Hippocampal formation (tissue), 2 donors: ENCODE measurements at places on chromosomes 2 and 18.

- DNase-seq: peak; percentile 20
Measured at GRCh38 chr2:30358842-30359241, 88.2 kb upstream of the LCLAT1 start.

DNA sequence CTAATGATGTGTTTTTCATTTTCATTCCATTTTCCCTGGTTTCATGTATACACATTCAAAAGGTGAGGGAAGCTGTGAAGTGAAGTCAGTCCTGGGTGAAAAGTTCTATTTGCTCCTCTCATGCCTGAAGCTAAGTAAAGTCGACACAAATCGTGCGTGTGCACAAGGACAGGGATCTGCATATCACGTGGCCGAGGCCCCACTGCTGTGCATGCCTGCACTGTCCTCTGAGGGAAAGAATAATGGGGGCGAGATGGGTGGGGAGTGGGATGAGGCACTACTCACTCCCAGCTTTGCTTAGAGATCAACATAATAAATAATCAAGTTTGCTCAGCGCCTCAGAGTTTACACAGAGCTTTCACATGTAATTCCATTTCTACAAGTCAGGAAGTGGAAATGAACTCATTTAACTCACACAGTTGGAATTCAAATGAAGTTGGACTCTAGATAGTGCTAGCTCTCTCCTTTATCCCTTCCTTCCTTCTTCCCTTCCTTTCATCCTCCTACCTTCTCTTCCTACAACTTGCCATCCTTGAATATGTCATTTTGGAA is 5.1 kb upstream of the PTPRM start:
- DNase-seq: no peak

DNA sequence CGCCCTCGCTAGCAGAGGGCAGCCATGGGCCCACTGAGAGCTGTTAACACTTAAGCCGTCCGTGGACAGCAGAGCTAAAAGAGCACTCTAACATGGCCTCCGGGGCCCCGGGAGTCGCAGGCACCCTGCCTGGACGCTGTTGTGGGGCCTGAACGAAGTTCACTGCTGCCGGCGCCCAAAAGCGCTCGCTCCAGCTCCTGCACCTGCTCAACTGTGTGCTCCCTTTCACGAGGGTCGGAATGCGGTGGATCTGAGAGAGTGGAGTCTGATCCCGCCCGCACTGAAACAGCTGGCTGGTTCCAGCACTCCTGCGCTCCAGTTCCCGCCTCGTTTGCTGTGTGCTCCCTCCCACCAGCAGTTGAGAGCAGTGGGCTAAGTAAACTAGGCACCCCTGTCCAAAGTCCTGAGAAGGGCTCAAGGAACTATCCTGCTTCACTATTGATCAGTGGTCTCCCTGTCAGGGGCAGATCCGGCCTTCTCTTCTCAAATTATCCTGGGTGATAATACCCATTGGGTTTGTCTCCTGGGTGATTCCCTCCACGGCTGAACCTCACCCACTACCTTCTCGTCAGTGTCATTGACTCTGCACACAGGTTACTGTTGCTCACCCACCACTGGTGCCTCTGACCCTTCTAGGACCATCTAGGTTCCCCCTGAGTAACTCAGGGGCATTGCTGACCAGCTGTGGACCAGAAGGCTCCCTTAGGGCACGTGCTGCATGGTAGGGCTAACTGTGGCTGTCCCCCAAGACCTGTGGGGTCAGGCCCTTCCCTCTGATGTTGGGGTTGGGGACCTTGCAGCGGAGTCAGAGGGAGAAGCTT is 23.5 kb downstream of the B3GNT7 start:
- DNase-seq: no peak

GRCh38 chr2:841036-841435 is 109.6 kb upstream of the SNTG2 start:
- DNase-seq: no peak

GRCh38 chr2:202158796-202159195 is 79.6 kb downstream of the SUMO1 start:
- no peak for DNase-seq

GRCh38 chr2:20015482-20016083 is 3.1 kb upstream of the MATN3 start:
- no peak for DNase-seq

GRCh38 chr2:11742702-11743357 is 3.6 kb upstream of the LPIN1 start:
- no peak for DNase-seq

DNA sequence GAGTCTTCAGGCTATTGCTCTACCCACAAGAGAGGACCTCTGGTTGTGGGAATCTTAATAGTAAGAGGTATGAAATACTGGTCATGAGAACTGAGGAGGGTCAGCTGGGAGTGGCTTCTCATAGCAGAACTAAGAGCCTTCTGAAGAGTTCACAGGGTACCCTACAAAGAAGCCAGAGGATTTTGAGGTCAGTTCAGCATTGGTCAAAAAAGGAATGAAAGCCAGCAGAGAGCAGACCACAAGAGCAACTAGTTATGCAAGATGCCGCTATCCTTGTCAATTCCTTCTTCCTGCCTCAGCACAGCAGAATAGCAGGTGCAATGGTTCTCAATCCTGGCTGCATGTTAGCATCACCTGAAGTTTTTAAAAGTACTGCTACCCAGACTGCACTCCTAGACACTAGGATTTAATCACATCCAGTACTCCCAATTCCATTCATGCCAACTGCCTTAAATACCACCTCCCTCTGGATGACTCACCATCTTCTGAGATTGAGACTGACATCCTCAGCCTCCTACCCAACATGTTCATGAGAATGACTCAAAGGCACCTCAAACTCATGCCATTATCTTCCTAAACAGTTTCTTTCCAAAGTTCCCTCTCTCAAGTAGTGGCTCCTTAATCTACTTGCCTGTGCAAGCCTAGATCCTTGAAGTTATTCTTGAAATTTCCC is 81.0 kb upstream of the RBMS1 start:
- no peak for DNase-seq

GRCh38 chr2:178263159-178263860 is 69.0 kb downstream of the OSBPL6 start:
- DNase-seq: no peak

GRCh38 chr2:136059036-136059472 is 58.9 kb downstream of the CXCR4 start:
- DNase-seq: no peak

DNA sequence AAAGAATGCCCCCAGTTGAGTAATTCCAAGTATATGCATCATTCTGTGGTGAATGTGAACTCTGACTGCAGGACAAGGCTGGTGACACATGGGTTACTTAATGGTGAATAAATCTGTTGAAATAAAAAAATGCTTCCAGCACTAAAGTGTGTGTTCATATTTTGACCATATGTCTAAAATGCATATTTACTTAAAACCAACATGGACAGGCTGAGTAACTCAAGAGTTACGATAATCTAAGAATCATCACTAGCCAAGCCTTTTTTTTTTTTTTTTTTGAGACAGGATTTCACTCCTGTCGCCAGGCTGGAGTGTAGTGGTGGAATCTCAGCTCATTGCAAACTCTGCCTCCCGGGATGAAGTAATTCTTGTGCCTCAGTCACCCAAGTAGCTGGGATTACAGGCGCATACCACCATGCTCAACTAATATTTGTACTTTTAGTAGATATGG is 47.1 kb upstream of the CCBE1 start:
- no peak for DNase-seq

- DNase-seq: no peak
Measured at GRCh38 chr18:49647496-49648168, 85.8 kb downstream of the LIPG start.

DNA sequence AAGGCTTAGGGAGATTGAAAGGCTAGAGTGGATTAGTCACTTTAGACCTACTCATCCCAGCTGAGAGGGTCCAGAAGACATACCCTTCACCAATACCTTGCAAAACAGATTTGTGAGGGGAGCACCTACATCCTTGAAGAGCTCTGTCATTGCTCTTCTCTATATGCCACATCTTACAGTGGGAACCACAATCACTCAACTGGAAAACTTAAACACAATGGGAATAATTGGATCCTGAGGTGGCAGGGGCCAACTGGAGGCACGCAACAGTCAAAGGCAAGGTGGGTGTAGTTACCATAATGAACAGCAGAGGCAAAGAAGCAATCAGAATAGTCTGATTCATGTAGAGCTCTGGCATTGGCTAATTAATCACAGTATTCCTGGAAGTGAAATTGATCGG is 35.4 kb downstream of the PDE1A start:
- no peak for DNase-seq

DNA sequence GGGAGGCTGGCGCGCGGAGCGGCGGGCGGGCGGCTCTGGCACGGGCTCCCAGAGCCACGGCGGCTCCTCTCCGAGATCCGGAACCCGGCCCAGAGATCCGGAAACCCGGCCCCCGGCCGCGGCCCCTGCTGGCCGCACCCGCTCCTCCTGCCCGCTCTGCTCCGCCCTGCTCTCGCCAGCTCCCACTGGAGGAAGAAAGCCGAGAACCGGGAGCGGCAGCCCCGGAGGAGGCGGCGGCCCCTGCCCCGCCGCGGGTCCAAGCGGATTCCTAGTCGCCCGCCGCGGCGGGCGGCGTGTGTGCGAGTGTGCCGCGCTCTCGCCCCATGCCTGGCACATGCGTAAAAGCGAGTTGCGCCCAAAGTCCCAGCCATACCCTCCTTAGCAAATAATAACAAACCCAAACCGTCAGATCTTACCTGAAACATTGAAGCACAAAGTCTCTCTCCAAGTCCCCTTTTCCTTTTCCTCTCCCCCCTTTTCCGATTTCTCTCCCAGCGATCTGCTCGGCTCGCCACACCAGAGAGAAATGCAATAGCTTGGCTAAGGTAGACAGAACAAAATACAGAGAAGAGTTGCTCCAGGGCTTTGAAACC is 108.7 kb upstream of the KCTD1 start:
- DNase-seq: peak; percentile 73

GRCh38 chr2:56077359-56077915 is 106.4 kb upstream of the CCDC85A start:
- DNase-seq: no peak

DNA sequence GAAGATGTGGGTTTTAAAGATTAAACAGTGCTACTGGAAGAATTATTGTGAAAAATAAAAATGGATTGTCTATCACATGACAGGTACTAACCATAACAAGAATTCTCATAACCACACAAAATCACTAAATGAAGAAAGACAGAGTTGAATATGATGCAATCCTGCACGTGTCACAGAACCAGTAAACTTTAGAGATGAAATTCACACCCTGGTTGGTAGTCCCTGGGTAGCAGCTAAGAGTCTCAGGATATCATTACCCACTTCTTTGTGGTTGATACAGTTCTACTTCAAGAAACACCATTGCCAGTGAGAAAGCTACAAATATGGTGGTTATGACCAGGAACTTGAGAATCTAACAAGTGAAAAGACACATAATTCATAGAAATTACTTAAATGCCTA is 450.2 kb downstream of the ERBB4 start:
- DNase-seq: no peak

GRCh38 chr2:240246173-240246820 is 105.8 kb upstream of the OTOS start:
- DNase-seq: no peak

- DNase-seq: no peak
Measured at GRCh38 chr2:100953406-100954043, 48.6 kb upstream of the RPL31 start.

DNA sequence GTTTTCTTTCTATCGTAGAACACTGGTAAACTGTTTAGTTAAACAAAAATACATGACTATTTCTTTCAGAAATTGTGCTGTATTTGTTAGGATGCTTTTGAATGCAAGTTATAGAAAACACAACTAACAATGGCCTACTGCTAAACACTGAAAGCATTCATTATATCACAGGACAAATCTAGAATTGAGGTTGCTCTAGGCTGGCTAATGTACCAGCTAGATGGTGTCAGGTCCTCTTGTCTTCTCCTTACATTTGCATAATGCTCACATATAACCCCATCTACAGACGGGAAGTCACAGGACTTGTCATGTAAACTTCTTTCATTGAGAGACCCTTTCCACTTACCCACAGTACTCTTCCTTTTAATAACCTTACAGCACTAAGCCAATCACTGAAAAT is 586.8 kb downstream of the DSC3 start:
- peak; percentile 32 for DNase-seq

GRCh38 chr2:460861-461260 is 173.0 kb upstream of the ALKAL2 start:
- DNase-seq: no peak

GRCh38 chr2:236960531-236960930 is 125.2 kb upstream of the COPS8 start:
- DNase-seq: no peak

DNA sequence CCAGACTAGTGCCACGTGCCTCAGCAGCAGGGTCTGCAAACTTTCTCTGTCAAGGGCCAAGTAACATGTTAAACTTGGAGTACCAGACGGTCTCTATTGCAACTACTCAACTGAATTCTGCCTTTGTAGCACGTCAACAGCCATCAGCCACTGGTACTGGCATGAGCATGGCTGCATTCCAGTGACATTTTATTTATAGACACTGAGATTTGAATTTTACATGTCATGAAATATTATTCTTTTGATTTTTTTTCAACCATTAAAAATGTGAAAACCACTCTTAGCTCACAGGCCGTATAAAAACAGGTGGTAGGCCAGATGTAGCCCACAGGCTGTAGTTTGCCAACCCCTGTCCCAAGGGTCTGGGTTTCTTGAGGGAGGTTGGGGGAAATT is 199.7 kb downstream of the TPGS2 start:
- no peak for DNase-seq

DNA sequence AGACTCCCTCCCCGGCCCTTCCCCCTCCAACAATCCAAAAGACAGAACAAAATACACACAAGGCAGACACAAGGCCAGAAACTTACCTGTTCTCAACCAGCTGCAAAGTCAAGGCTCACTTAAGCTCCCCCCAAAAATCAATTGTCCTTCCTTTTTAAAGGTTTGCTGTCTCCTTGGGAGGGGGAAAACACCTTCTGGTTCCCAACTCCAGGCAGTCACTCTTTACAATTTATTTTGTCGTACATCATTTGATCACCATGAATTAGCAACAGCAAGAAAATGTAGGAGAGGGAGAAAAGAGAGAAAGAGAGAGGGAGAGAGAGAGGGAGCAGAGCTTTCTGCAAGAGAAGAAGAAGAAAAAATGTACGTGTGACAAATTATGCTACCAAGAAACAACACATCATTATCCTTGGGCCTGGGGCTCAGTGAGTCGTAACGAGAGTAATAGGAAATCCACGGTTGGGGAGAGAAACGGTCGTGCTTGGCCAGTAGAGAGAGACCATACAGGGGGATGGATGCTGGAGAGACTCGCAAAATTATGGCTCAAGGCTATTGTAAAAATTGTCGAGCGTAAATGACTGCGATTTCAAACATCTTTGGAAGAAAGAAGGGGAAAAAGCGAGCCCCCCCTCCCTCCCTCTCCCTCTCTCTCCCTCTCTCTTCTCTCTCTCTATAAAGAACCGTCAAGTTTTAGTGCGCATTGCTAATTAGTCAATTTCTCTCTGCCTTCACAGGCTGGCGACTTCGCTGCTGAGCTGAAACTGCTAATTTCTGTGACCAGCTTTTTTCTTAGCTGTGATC is at the start of gene KLHL14:
TSS of gene KLHL14 (minus strand) at position 443 of the 801 bp plus-strand sequence. CDS start 2,432 bp downstream, outside the sequence.
- DNase-seq: no peak

GRCh38 chr2:236730393-236730792 is 160.8 kb downstream of the ACKR3 start:
- DNase-seq: no peak

- no peak for DNase-seq
Measured at GRCh38 chr2:9753665-9754531, 89.4 kb upstream of the TAF1B start.

- DNase-seq: no peak
Measured at GRCh38 chr2:106839849-106840595, 45.9 kb downstream of the ST6GAL2 start.
